ENCODE measurements at places on chromosomes 12 and 14.

- no peak for DNase-seq
Observed at GRCh38 chr12:53073881-53074280, 5.3 kb downstream of the SPRYD3 start.

DNA sequence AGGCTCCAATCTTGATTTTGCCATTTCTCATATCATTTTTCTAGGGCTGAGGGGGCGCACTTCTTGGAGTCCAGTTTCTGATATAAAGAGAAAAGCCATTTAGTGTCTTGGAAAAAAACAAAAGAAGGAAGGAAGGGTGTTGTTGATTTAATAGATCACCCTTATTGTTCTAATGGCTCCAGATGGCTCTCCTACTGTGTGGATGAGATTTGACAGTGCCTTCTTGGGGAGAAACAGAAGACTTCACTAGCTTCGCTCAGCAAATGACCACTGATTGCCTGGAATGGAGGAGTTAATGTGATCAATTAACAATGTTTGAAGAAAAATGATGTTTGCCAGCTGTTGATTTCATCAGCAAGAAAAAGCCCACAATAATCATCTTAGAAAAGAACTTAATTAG lies 216.2 kb downstream of the APAF1 start:
- no peak for DNase-seq

- peak; percentile 28 for DNase-seq
Observed at GRCh38 chr12:106682594-106683234, 91.8 kb upstream of the RIC8B start.

GRCh38 chr14:55712491-55712890 lies 132.5 kb downstream of the KTN1 start:
- DNase-seq = no peak

DNA sequence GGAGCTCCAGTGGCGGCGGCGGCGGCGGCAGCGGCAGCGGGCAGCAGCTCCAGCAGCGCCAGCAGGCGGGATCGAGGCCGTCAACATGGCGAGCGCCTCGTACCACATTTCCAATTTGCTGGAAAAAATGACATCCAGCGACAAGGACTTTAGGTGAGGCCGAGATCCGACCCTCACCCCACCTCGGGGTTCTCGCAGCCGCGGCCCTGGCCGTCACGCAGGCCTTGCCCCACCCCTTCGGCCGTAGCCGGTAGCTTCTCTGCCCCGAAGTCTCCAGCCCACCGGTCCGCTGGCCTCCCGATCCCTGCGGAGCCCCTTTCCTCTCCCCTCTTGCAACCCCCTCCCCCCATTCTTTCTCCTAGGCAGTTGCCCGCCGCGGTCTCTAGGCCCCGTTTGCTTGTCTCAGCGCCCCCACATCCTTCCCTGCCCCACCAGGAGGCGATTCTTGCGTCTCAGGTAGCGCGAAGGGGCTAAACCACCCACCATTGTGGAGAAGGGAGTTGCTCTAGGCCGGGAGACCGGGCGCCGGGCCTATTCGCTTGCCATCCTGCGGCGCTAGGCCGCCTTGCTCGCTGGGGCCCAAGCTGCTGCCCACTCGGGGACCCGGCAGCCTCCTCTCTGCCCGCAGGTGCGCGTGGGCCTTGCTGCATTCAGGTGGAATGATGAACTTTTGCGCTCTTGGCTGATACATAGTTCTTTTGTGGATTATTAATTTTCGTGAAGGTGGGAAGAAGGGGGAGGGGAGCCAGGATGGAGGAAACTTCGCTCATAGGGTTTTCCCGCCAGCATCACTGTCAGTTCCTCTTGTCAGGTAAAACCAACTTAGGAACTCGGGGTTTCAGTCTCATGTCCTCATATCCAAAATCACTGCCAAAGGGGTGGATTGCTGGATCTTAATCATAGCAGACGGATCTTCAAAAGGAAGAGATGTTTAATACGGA lies 745 bp downstream of the CAND1 start:
- DNase-seq = peak; percentile 32

- no peak for DNase-seq
Observed at GRCh38 chr12:119397540-119397939, 63.0 kb downstream of the CCDC60 start.

- peak; percentile 23 for DNase-seq
Observed at GRCh38 chr14:22333422-22334274, 255.4 kb downstream of the DAD1 start.

DNA sequence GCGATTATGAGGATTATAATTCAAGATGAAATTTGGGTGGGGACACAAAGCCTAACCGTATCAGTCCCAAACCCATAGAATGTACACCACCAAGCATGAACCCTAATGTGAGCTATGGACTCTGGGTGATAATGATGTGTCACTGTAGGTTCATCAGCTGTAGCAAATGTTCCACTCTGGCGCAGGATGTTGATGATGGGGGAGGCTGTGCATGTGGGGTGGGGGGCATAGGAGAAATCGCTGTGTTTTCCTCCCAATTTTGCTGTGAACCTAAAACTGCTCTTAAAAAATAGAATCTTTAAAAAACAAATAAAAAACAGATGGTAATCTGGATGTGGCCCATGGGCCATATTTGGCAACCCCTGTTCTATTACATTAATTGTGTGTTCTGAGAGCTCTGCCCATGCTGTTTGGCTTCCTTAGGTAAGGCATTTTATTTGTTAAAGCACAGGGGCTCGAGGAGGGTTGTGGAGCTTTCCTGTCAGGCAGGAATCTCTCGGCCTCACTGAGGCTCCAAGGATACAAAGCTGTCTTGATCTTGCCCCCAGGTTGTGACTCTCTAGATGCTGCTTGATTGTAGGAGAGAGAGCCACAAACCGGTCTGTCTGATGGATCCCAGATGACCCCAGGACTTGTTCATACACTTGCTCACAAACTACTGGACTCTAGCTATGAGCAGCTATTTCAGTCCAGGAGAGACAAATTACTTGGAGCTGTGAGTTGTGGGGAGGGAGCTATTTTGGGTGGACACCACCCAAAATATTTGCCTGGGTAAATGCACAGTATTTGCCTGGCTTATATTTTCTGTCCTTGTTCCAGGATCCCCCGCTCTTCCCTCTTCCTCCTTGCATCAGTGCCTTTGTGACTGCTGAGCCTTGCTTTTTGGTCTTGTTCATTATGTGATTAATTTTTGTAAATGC lies 340.2 kb downstream of the MED13L start:
- no peak for DNase-seq

DNA sequence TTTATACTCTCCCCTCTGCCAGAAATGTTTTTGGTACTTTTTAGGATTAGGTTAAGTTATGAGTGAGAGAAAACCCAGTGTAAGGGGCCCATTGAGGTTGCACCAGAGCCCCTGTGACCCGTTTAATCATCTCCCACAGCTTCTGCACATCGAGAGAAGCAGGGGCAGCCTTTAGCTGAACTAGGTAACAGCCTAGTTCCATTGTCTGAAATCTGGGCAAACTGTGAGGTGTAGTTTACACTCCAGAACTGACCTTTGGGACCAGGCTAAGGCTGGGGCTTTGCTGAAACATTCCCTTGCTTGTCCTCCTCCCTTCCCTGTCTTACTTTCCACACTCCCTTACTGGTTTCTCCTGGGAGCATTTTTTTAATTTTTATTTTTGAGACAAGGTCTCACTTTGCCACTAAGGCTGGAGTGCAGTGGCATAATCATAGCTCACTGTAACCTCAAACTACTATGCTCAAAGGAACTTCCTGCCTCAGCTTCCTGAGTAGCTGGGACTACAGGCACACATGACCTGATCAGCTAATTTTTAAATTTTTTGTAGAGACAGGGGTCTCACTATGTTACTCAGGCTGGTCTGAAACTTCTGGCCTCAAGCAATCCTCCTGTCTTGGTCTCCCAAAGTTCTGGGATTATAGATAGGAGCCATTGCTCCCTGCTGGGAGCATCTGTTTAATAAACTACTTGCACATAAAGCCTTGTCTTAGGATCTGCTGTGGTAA lies 25.9 kb upstream of the DHRS2 start:
- no peak for DNase-seq

GRCh38 chr14:20811986-20812975 lies 9.6 kb upstream of the RNASE1 start:
- DNase-seq = no peak

- DNase-seq = peak; percentile 34
Observed at GRCh38 chr12:53327435-53328042, 6.1 kb upstream of the AAAS start.

DNA sequence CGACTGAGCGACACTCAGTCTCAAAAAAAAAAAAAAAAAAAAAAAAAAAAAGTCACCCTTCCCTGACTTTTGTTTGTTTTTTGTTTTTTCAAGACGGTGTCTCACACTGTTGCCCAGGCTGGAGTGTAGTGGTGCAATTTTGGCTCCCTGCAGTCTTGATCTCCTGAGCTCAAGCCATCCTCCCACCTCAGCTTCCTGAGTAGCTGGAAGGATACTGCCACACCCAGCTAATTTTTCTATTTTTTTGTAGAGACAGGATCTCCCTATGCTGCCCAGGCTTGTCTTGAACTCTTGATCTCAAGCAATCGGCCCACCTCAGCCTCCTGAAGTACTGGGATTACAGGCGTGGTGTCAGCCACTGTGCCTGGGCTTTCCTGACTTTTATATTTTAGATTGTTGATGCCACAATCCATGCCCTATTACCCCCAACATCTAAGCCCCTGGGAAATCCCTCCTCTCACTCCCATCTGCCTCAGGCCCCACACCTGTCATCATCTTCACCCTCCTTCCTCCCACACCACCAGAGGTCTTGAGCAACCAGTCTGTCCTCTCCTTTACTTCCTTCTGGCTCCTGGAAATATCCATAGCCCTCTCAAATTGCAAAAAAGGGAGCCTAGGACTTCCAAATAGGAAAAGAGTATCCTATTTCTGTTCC lies 7.8 kb downstream of the IKZF4 start:
- DNase-seq = peak; percentile 7

- DNase-seq = no peak
Observed at GRCh38 chr12:77928078-77928477, 97.4 kb downstream of the NAV3 start.

- peak; percentile 99 for DNase-seq
Observed at GRCh38 chr12:116381744-116382685, 104.5 kb upstream of the MED13L start.

- DNase-seq = no peak
Observed at GRCh38 chr14:98573082-98573481, 698.9 kb downstream of the BCL11B start.

DNA sequence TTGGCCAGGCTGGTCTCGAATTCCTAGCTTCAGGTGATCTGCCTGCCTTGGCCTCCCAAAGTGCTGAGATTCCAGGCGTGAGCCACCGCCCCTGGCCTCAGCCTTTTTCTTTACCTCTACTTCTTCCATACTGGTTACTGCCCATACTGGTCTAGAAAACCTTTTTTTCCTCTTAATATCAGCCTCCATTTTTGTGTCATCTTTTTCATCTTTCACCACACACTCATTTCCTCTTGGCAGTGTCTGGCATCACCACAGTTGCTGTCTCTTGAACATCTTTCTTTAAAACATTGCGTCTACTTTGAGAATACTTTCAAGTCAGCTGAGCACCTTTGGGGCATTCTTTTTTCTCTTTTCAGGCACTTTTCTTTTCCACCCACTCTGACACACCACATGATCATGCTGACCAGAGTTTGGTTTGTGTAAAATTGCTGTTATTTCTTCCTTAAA lies 32.7 kb downstream of the DDX47 start:
- DNase-seq = no peak

GRCh38 chr14:104132981-104133380 lies 5.4 kb upstream of the KIF26A start:
- no peak for DNase-seq

GRCh38 chr12:124655698-124656516 lies 88.5 kb upstream of the NCOR2 start:
- DNase-seq = peak; percentile 95

DNA sequence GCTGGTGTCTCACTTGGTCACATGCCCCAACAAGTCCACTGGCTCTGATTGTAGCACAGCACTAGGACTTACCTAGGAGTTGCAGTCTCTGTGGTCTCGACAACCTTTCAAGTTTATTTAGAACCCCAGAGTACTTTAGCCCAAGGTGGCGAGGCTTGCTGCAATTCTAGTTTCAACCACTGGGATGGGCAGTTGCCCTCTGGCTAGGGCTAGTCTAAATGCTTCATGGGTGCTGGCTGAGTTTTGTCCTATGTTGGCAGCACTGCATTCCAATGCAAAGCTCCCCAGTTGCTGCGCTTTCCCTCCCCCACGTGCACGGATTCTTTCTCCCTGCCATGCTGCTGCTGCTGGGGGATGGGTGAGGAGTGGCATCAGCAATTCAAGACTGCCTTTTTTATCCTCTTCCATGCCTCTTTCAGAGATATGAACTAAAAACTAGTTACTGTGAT lies 207.9 kb downstream of the SYNE2 start:
- DNase-seq = peak; percentile 45

DNA sequence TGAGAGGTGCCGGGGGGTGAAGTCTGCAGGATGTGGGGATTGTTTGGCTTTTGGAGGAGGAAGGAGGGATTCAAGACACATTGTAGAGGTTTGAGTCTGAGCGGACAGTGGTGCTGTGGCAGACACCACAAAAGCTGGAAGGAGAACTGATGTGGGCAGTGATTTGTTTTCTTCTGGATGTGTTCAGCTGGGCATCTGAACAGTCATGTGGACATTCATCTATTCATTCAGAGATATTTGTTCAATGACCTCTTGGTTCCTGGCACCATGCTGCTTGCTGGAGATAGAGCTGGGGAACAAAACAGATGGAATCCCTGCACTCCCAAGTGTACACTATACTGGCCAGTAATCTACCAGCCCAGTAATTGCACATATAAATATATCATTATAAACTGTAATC lies 64.0 kb downstream of the PTPN11 start:
- DNase-seq = no peak

GRCh38 chr12:18897823-18898222 lies 159.9 kb downstream of the CAPZA3 start:
- peak; percentile 11 for DNase-seq

DNA sequence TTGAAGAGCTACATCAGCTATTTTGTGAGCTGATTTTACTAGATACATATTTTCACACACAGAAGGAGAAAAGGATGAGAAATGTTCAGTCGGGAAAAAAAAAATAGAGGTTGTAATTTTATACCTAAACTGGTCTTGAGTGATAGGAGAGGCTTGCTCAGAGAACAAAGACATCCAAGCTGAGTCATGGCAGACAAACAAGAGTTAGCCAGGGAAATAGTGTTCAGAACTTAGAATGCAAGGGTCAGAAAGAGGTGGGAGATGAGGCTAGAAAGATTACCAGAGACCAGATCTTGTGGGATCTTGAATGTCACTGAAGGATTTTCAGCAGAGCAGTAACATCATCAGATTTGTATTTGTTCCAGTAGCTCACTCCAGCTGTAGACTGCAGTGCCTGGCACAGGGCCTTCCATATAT lies 121.9 kb upstream of the ATF1 start:
- DNase-seq = peak; percentile 67

GRCh38 chr14:75479770-75480600 lies 42.3 kb upstream of the BATF start:
- DNase-seq = no peak

DNA sequence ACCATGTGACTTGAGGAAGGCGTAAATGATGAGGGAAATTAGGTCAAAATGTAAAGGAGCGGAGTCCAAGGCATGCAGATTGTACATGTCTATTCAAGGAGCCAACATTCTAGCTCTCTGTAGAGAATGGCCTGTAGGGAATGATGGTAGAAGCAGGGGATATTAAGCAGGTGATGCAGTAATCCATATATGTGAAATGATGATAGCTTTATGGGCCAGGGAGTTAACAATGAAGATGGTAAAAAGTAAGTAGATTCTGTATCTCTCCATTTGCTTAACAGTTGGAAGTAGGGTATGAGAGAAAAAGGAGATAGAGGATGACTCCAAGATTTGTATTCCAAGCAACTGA lies 33.4 kb downstream of the ARHGAP5 start:
- DNase-seq = no peak

All from EH (cell line).